CD4-positive, CD25-positive, alpha-beta regulatory T cell (primary cell): ENCODE measurements at places on chromosomes 1 and 21. TPM values are rescaled to one million over a fixed set of nuclear protein-coding genes. Genes with fewer than 3 reads are reported as not detected.

Gene ANGPTL7
- not detected for total RNA-seq

Gene CNR2
- total RNA-seq = 0.15 TPM

Gene KCNA3
- 120 TPM for total RNA-seq

Gene FYB2
- not detected for total RNA-seq

Gene RAB7B
- not detected for total RNA-seq

Gene U2AF1
- total RNA-seq = 106 TPM

Gene MATN1
- 1.9 TPM for total RNA-seq

Gene LCE1B
- total RNA-seq = not detected

Gene NMNAT1
- 3.8 TPM for total RNA-seq

Gene CCDC27
- not detected for total RNA-seq

Gene ARTN
- 1.5 TPM for total RNA-seq

Gene OR10J1
- not detected for total RNA-seq

Gene SELL
- total RNA-seq = 370 TPM

Gene PPM1J
- total RNA-seq = not detected

Gene COL18A1
- total RNA-seq = 2.7 TPM

Gene BTBD19
- 45.4 TPM for total RNA-seq

Gene LRRC52
- not detected for total RNA-seq

Gene S100A12
- not detected for total RNA-seq

Gene C1orf53
- total RNA-seq = not detected

Gene ACTL8
- not detected for total RNA-seq

Gene PLA2G2C
- total RNA-seq = not detected

Gene ATF6
- 17.8 TPM for total RNA-seq

Gene ZNHIT6
- total RNA-seq = 16.4 TPM

Gene AQP10
- total RNA-seq = 0.81 TPM

Gene THEM5
- total RNA-seq = not detected

Gene FCMR
- 393 TPM for total RNA-seq

Gene CYP4A22
- not detected for total RNA-seq

Gene GPR89A
- 39.0 TPM for total RNA-seq

Gene TMEM52
- total RNA-seq = 0.62 TPM

Gene FMN2
- total RNA-seq = not detected

Gene COL9A2
- 2.9 TPM for total RNA-seq

Gene YBX1
- 323 TPM for total RNA-seq

Gene AMY2A
- total RNA-seq = not detected
